Suprapubic skin (tissue), 4 donors: ENCODE measurements at places on chromosomes 11 and 22. TPM values are rescaled to one million over a fixed set of nuclear protein-coding genes. Genes with fewer than 3 reads are reported as not detected.
A peak's percentile ranks its signal among the peaks of the same experiment; 100 is the strongest.

The MB gene
- total RNA-seq = 17.8 TPM

GRCh38 chr22:25650833-25651232 is 86.4 kb downstream of the GRK3 start:
- no peak for DNase-seq

The IGLL1 gene
- not detected for total RNA-seq

- DNase-seq = no peak
These were observed 17.7 kb upstream of the SYTL2 start for GRCh38 chr11:85828640-85828978.

- no peak for DNase-seq
These were observed 8.7 kb downstream of the AASDHPPT start for GRCh38 chr11:106086135-106086534.

DNA sequence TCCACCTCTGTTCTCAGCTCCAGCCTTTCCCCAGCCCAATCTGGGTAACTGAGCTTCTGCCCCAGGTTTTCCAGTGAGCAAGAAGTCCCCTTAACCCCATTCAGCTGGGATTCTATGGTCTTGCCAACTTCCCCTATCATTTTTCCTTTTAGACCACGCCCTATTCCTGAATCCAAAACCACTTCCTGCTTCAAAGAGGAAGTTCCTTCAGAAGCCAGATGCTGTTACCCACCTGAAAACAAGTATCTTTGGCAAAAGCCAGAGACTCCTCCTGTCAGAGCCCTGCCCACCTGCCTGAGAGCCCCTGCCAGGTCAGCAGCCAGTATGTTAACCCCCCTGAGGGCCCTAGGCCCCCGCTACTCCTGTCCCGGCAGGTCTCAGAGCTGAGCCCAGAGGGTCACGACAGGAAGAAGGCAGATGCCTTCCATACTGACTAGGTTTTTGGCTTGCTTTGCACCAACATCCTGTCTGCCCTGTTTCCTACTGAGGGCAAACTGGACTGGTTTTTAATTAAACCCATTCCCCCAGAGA is 20.3 kb upstream of the MICAL2 start:
- DNase-seq = peak; percentile 62

The CRACR2B gene
- total RNA-seq = 31.7 TPM

The SCGB1C1 gene
- total RNA-seq = not detected

- no peak for DNase-seq
These were observed 26.6 kb downstream of the TUB start for GRCh38 chr11:8107642-8108041.

GRCh38 chr22:48276994-48277867 is 1514.8 kb downstream of the TBC1D22A start:
- DNase-seq = no peak

DNA sequence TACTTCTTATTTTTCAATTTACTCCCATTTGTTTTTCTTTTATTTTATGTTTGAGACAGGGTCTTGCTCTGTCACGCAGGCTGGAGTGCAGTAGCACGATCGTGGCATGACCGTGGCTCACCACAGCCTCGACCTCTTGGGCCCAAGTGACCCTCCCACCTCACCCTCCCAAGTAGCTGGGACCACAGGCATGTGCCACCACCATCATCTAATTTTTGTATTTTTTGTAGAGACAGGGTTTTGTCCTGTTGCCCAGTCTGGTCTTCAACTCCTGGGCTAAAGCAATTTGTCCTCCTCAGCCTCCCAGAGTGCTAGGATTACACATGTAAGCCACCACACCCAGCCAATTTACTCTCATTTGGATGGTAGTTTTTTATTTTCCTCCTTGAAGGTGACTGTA is 679.3 kb upstream of the CCDC179 start:
- no peak for DNase-seq

- DNase-seq = peak; percentile 34
These were observed 1089.3 kb downstream of the BRD1 start for GRCh38 chr22:48738204-48738980.

The OR6A2 gene
- total RNA-seq = 0.72 TPM

The C1QTNF4 gene
- 1.9 TPM for total RNA-seq

GRCh38 chr11:8016440-8016839 is 29.3 kb downstream of the EIF3F start:
- peak; percentile 49 for DNase-seq
